Effector memory CD8-positive, alpha-beta T cell (primary cell): ENCODE measurements at places on chromosomes 7 and 10.

DNA sequence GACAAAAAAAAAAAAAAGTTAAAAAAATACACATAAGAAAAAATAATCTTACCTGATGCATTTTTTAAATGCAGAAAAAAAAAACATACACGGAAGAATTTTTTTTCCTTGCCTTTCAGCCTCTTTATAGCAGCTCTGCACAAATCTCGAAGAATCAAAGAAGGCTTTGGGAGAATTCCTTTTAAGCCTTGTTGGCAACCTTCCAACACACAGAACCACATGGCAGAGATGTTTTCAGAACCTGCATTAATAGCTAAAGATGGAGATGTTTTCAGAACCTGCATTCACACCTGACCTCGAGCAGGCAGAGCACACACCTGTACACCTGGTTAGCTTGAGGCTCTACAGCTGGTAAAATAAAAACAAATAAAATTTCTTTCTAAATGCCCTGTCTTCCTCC is 65.6 kb downstream of the DOCK4 start:
- no peak for DNase-seq

DNA sequence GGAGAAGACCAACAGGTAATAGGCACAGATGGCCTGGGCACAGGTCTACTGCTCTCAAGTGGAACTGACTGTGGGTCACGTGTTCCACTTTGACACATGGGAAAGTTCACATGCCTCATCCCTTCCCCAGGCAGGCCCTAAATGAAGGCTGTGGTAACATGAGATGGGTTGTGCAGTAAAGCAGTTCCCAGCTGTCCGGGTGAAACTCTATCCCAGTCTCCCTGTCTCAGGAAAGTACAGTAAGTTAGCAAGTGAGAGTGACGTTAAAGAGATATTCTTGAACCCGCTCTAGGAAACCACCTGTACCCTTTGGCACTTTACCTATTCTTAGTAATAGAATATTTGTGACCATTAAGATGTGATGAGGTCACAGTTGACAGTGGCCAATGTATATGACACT is 343.7 kb upstream of the AOAH start:
- DNase-seq: no peak

DNA sequence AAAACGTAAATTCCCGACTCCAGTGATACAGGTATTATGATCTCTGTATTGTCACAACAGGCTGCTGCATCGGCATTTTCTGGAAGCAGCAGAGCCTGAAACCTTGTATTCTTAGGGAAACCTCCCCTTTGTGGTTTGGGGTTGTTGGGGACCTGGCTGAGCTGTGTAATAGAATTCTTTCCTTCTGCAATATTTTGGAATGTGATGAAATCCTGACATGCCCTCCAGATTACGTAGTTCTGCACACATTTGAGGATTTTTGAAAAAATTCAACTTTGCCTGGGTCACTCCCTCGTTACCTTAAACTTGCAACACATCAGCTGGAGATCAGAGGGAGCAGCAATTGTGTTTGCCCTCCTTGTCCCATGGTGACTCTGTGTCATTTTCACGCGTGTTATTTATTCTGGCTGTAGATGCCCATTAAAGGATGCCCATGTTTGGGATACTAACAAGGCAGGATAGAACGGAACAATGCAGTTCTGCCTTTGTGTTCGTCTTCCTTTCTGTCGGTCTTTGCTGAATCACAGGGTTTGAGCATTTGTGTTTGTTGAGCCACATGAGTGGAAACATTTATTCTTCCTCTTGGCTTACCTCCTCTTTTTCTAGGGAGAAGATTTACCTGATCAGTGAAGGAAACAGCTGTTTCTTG is 181.7 kb downstream of the TCF7L2 start:
- no peak for DNase-seq

DNA sequence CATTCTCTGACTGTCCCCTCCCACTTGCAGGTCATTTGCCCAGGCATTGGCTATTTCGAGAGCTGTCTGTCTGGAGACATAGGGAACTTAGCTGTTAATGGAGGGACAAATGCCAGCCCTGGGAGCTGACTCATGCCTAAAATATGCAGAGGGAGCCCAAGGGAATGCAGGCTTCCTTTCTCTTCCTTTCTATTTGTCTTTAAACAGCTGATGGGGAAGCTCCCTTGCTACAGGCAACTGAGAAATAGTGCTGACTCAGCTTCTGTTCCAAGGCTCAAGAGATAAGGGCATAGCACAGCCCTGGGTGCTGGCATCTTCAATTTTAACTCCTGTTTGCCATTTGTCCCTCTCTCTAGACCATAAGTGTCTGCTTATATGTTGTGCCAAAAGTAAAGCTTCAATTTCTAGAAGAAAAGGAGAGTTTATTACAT is 82.7 kb upstream of the C1GALT1 start:
- DNase-seq: no peak

GRCh38 chr10:69232252-69232651 is 12.1 kb downstream of the HKDC1 start:
- no peak for DNase-seq

DNA sequence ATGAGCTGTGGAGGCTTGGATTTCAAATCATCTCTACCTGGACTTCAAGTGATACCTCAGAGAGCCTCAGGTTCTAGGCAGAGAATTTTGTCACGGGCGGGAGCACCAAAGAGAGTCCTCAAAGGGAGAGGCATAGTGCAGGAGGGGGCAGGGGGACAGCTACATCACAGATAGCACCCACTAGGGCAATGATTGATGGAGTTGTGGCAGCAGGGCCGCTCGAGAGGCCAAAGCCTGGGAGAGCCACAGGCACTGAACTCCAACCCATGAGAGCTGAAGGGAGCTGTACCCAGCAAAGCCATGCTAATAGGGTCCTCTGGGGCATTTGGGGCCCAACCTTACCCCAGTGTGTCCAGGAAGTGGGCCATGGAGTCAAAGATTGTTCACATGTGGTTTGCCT is 232.0 kb upstream of the PCDH15 start:
- no peak for DNase-seq

DNA sequence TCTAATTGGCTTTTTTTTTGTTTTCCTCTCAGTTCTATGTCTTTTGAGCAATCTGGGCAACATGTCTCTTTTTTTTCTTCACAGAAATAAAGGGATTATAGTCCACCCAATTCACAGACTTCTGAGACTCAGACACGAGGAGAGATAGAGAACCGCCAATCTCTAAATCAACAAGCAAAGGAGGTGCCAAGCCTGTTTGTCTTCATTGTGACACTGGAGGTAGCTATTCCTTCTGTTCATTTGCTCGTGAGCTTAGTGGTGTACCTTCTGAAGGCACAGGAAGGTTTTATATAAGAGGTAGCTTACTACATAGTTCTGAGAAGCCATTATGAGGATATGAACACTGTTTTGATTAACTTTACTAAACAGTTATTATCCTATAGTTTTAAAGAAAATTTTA is 6.1 kb downstream of the EPHB6 start:
- DNase-seq: no peak

GRCh38 chr10:117342641-117343040 is 32.6 kb downstream of the PDZD8 start:
- DNase-seq: no peak

- no peak for DNase-seq
Observed at GRCh38 chr7:79723833-79724618, 270.6 kb upstream of the MAGI2 start.

- no peak for DNase-seq
Observed at GRCh38 chr10:72509206-72509799, 116.6 kb downstream of the MICU1 start.

GRCh38 chr10:88186335-88186734 is 322.9 kb downstream of the PTEN start:
- DNase-seq: no peak

- DNase-seq: no peak
Observed at GRCh38 chr7:82697897-82698296, 254.3 kb upstream of the CACNA2D1 start.

DNA sequence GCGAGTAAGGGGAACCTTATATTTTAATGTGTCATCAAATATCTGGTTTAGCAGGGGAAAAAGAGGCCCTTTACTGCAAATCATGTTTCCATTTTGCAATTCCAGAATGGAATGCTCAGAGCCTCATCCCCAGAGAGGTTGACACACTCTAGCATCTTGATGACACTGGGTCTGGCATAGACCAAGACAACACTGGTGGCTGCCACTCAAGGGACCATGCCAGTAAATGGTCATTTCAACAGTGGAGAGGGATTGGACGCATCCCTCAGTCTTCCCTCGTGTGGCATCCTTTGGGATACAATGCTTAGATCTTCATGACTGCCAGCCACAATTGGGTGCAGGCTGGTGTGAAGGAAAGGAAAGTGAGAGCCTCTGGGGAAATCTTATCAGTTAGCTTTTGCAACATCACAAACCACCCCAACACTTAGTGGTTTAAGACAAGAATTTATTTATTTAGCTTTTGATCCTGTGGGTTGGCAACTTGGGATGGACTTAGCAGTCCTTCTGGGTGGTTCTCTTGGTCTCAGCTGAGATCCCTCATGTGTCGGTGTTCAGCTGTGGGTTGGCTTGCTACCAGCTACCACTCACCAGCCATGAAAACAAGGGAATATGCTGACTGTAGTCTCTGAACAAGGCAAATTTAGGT is 21.6 kb downstream of the TACC2 start:
- DNase-seq: no peak

GRCh38 chr10:78224602-78225001 is 190.9 kb downstream of the RPS24 start:
- DNase-seq: no peak

DNA sequence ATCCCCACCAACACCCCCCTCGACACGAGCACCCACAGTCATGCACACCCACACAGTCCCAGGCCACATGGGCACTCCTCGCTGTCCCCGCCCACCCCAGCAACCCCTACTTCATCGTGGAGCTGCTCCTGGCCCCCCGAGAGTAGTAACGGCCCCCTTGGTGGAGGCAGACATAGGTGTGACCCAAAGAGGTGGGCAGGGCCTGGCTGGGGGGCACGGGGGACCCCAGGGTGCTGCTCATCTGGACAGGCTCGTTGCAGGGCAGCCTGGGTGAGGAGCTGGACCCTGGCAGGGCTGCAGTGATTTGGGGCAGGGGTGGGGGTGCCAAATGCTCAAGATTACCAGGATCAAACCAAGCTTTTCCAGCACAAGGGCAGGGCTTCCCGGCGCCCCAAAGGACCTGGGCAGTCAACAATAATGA is 42.4 kb upstream of the ZMIZ1 start:
- no peak for DNase-seq

DNA sequence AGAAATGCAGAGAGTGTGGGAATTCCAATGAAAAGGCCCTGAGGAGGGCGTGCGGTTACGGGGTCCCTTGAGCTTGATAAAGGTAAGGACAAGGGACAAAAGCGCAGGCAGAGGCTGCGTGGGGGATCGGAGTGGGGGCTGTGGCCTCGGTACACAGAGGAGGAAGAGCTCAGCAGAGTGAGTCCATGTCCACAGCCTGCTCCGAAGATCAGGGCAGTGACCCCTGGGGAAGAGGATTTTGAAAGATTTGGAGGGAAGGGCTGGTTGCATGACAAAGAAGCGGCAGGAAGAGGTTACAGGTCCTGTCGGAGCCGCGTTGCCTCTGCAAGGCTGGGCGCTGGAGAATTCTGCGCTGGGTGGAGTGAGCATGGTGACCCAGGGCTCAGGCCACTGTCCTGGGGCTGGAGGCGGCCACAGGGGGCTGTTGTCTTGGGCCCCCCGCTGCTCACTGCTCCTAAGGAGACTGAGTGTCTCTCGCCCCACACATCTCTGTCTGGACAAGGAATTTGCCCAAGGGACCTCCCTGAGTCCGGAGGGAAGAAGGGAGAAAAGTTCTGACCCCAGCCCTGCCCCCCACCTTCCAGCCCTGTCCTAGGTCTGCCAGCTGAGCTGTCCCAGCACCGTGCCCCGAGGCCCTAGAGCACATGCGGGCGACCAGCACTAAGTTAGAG is 69.8 kb upstream of the INSIG1 start:
- no peak for DNase-seq

DNA sequence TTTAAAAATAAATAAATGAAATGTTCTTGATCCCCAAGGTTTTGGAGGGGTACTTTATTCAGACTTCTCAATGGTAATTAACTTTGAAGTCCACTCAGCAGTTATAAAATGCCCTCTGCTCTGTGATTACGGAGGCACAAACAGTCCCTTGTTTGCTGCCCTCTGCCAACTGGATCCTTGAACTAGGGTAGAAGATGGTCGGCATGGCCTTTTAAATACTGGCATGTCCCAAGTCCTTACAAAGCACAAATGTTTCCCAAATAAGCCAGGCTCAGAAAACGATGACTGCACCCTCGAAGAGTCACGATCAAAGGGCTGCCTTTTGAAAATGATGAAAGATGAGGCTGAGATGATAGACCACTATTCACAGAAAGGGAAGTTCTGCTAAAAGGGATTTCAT is 47.0 kb downstream of the GFRA1 start:
- no peak for DNase-seq

- DNase-seq: no peak
Observed at GRCh38 chr7:23791721-23792120, 81.7 kb downstream of the STK31 start.
